Activated T-cell treated with anti-CD3 and anti-CD28 coated beads, Interleukin-2, amount 50 U/mL, for 48 hours (primary cell): ENCODE measurements at places on chromosomes 11 and 22.

- no peak for DNase-seq
Observed at GRCh38 chr11:57340039-57340615, 2.0 kb downstream of the P2RX3 start.

DNA sequence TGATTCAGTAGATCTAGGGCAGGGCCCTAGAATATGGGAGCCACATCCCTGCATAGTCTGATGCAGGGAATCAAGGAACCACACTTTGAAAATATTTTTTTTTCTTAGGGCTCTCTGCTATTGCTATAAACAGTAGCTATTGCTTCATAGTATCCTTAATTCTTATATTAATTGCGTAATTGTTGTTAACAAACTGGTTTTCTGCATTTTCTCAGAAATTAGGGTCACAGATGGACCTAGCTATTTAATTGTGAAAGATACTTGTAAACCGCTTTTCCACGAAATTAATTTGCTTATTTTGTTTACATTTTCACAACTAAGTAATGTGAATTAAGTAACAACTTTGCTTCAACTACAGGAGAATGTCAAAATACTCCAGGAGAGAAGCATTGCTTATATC, 34.1 kb downstream of the NAALAD2 start:
- DNase-seq = no peak

DNA sequence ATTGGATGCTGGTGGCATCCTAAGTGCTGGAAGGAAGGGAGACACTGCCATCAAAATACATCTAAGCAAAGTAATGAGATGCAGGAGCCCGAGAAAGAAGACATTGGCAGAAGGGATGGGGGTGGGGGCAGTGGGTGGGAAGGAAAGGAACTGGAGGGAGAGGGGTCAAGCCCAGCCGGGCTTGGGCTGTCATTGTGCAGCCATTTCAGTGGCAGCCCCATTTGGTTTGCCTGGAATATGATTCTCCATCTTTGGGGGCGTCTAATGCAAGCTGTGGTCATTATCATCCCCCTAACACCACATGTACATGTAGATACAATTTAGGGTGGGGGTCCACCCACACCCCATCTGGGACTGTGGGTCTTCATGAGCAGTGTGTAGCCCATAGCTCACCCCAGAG, 13.9 kb upstream of the ACCSL start:
- DNase-seq = no peak

GRCh38 chr11:114185436-114185835, 110.8 kb upstream of the NNMT start:
- no peak for DNase-seq

GRCh38 chr22:19819208-19819910, 35.3 kb downstream of the GNB1L start:
- DNase-seq = no peak

DNA sequence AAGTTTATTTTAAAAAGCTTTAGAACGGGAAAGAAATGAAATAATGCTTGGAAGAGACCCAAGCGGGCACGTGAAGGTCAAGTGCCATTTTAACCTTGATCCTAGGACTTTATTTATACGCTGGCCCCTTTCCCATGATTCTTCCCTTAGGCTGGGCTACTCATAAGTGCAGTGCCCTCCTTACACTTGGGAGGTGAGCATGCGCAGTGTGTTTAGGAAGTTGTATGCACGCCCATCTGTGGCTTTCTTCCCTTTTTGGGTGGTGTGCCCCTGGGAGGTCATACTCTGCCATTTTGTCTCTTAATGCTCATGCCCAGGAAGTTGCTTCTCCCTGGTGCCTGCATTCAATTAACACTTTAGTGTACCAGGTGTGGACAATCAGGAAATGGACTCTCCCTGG, 239.7 kb downstream of the SWAP70 start:
- DNase-seq = no peak

- peak; percentile 95 for DNase-seq
Observed at GRCh38 chr22:43088984-43089717, at the start of gene TTLL1. TSS of gene TTLL1 (minus strand) at chr22:43089391. CDS start at chr22:43075586, 13,805 bp downstream.

GRCh38 chr11:128576555-128576954, 10.8 kb downstream of the ETS1 start:
- DNase-seq = no peak

- DNase-seq = no peak
Observed at GRCh38 chr11:85718126-85718943, 32.3 kb upstream of the CCDC89 start.

GRCh38 chr11:8095806-8096522, 15.0 kb downstream of the TUB start:
- peak; percentile 2 for DNase-seq

- DNase-seq = no peak
Observed at GRCh38 chr11:94926698-94927237, 46.6 kb downstream of the CWC15 start.

DNA sequence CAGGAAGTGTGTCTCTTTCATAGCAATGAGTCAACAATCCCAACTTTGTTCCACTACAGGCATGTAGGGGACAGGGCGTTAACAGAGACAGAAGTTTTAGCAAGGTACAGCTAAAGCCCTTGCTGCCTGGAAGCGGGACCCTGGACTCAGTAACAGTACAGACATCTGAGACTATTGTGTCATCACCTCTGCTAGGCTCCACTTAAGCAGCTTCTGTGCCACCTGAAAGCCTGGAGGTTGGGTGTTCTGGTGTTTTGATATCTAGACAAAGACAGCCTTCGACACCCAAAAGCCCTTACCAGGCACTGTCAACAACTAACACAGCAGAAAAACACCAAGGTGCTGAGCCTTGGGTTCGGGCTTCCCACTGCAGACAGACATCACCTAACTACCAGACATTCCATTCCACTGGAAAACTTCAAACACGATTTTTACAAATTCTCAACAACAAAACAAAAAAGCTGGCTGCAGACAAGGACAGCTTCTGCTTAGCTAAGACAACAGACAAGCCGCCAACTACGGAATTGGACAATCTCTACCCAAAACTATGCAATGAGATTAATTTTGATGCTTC, 20.6 kb upstream of the CHST1 start:
- DNase-seq = no peak

DNA sequence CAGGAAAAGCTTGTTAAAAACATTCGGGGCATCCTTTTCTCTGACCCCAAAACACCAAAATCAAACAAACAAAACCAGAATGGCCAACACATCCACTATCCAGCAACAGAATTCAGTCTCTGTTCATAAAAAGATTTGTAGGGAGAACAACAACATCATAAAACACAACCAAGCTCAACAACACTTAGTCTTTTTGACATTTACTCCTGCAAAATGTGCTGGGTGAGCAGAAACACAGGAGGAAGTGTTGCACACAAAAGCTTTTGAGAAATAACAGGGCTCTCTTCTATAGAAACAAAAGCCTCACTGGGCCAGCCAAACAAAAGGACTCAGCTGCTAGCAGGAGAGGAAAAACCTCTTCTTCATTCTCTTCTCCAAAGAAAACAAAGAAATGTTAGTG, 736.0 kb upstream of the CCDC90B start:
- DNase-seq = no peak

- DNase-seq = peak; percentile 90
Observed at GRCh38 chr11:46346886-46347636, at the start of gene DGKZ. TSS of gene DGKZ (plus strand) at chr11:46347463. CDS start at chr11:46347660, 197 bp downstream.

- DNase-seq = no peak
Observed at GRCh38 chr22:38718414-38718813, 12.7 kb downstream of the GTPBP1 start.

DNA sequence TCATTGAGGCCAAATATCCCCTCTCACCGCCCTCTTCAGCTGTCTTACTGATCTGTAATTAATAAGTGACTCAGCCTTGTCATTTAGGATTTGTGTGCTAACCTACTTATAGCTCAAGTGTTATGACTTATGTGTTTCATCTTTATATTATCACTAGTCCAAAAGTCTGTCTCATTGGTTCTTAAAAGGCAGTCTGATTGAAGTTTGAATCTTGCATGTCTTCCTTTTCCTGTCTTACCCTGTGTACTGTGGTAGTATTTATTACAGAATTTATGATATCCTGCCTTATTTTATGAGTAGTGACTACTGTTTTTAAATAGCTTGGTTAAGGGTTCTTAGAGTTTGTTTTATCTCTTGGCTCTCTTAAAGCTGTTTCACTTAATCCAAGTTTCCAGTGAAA, 6.3 kb downstream of the DEPDC7 start:
- DNase-seq = no peak

- peak; percentile 44 for DNase-seq
Observed at GRCh38 chr11:59755701-59756557, 753 bp downstream of the STX3 start.

DNA sequence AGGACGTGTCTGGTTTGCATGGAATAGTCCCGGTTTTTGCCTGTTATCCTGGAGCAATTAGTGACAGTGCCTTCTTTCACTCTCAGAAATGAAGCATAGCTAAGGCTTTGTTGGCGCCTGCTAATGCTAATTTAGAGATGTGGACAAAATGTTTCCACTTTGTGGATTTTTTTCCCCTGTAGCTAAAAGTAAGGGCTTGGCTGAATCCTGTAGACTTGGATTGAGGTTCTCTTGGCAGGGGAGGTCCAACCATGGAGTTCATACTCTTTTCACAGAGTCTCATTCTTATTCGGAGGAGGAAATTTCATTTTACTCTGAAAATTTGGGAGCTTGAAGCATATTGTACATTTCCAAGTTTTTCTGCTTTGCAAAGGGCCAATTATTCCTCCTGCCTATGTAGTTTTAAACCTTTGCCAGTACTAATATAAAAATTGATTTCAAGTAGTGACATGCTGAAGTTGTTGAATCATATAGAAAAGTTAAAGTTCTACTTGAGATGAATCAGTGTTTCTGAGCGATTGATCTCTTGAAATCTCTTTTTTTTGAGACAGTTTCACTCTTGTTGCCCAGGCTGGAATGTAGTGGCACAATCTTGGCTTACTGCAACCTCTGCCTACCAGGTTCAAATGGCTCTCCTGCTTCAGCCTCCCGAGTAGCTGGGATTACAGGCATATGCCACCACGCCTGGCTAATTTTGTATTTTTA, 20.0 kb downstream of the PPFIA1 start:
- no peak for DNase-seq

- no peak for DNase-seq
Observed at GRCh38 chr11:12531681-12532080, 142.5 kb upstream of the TEAD1 start.

DNA sequence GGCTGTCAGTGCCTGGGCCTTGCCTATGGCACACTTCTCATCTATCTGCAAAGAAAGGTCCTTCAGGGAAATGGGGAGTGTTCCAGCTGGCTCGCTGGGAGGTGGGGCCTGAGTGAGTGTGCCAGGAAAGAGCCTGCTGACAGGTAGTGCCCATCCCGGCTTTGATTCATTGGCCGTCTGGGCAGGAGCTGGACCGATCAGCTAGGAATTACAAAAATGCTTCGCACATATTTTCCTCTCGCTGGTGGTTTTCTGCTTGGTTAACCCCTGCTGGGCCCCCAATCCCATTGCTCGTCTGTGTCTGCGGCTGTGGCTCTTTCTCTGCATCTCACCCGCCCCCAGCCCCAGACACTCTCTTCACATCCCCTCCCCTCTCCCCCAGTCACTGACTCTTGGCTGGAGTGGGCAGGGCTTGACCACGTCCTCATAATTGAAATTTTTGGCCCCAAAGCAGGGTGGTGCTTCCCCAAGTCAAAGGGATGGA, 10.8 kb downstream of the LIF start:
- DNase-seq = no peak

GRCh38 chr11:4704790-4705334, 278 bp downstream of the MMP26 start:
- DNase-seq = no peak

DNA sequence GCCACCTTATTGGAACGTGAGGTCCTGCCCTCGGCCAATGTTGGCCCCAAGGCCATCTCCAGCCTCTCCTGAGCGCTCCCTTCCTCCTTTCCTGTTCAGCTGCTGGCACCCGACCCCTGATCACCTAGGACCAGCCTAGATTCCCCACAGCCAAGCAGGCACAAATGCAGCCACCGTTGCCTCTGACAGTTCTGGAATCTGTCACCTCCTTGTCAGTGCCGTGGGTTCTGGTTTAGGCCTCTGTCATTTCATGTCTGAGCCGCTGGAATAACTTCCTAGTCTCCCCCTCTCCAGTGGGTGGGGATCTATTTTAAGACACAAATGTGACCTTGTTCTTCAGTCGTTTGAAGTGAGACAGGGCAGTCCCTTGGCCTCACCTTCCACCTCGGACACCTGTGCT, 29.7 kb downstream of the FADS3 start:
- DNase-seq = no peak

GRCh38 chr11:3950996-3951660, 95.7 kb downstream of the STIM1 start:
- DNase-seq = no peak

- no peak for DNase-seq
Observed at GRCh38 chr11:117940736-117941135, 11.5 kb upstream of the TMPRSS13 start.

DNA sequence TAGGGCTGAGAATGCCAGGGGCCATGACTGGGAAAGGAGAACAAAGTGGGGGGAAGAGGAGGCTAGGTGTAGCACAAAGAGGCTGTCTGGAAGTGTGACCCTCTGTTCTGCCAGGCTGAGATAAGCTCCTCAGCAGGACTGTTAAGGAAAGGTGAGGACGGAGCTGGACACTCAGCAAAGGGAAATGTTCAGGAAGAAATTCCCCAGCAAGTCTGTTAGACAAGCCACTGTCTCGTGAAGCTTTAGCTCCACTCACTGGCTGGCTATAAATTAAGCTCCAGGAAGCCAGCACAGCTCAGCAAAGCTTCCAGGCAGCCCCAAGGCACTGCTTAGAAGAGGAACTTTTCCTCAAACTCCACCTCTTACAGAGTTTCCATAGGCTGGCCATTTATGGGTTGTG, 181.2 kb upstream of the API5 start:
- no peak for DNase-seq

- DNase-seq = no peak
Observed at GRCh38 chr11:109192864-109193263, 229.1 kb upstream of the C11orf87 start.

DNA sequence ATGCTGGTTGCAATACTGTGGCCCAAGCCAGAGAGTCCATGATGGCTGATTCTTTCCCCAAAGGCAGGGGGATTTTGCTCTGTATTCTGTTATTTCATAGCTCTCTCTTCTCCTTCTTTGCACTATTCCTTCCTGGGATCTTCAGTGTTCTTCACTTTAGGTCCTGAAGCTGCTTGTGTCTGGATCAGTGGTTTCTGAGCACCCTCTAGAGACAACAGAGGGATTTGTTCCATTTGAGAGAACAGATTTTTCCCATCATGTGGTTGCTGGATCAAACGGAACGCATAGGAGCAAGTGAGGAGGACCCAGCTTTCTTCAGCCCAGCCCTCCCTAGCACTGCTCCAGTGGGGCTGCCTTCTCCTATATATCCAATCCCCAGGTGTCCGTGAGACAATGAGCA, 68.7 kb upstream of the SYN3 start:
- DNase-seq = no peak

DNA sequence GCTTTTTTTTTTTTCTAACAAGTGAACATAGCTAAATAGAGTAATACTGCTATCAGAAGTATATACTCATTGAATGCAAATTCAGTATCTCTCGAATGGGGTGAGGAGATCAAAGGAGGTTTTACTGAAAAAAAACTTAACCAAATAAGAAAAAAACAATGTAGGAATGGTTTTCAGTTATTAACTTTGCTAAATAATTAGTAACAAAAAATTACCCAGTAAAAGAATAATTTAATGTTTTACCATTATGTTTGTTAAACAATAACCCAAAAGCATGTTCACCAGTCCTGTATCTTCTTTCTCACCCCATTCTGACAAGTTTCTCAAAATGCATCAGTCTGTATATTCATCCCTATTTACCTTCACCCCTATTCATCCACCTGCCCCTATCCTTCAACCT, 22.6 kb upstream of the CTSC start:
- no peak for DNase-seq
